ENCODE measurements at places on chromosomes 6 and 20. TPM values are rescaled to one million over a fixed set of nuclear protein-coding genes. Genes with fewer than 3 reads are reported as not detected.

- no peak for DNase-seq
Observed at GRCh38 chr6:101290346-101290745, 103.2 kb upstream of the GRIK2 start.

DNA sequence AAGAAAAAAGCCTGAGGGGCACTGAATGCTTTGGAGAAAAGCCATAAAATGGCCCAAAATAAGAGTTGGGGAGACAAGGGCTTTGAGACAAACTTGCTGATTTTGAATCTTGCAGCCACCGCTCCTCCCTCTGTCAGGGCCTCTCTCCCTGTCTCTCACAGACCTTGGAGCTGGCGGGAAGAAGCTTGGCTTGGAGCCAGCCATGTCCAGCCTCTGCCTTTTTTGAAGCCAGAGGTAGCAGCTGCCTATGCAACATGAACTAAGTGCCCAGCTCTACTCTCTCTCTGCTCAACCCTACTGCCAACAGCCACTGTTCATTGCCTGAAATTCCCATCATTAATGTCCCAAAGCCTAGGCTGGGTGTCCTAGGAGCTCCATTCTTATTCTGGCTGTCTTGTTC lies 63.7 kb upstream of the CTNNBL1 start:
- no peak for DNase-seq

DNA sequence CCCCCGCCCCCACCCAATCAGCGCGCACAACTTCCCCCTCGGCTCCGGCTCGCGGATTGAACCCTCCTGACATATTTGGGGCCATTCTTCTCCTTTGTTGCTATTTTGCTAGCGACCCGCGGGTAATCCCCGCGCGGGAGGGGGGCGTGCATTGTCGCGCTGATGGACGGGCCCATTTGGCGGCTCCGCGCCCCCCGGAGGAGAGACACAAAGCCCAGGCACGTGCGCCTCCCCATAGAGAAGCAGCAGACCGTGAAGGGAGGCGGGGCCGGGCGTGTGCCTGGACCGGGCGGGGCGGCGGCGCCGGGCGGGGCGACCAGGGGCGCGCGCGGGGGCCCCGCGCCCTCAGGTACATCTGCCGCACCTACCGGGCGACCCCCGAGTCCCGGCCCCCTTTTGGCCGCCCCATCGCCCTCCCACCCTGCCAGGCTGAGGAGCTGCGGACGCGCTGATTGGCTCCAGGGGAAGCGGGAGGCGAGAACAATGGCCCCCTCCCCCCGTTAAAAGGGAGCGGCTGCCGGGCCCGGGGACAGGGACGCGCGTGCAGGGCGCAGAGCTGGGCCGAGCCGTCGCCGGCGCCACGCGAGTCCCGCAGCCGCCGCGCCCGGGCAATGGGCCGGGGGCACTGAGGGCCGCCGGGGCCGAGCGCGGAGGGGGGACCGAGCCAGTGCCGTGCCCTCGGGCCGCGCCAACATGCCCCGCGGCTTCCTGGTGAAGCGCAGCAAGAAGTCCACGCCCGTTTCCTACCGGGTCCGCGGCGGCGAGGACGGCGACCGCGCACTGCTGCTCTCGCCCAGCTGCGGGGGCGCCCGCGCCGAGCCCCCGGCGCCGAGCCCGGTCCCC lies at the start of gene INSM1:
INSM1 (plus strand) TSS at position 530 of the 843 bp plus-strand sequence; CDS start at position 694, 164 bp downstream.
- peak; percentile 76 for DNase-seq

- DNase-seq: no peak
Observed at GRCh38 chr6:120302041-120302440, 952.5 kb upstream of the MAN1A1 start.

- no peak for DNase-seq
Observed at GRCh38 chr20:53971096-53971683, 99.2 kb downstream of the BCAS1 start.

DNA sequence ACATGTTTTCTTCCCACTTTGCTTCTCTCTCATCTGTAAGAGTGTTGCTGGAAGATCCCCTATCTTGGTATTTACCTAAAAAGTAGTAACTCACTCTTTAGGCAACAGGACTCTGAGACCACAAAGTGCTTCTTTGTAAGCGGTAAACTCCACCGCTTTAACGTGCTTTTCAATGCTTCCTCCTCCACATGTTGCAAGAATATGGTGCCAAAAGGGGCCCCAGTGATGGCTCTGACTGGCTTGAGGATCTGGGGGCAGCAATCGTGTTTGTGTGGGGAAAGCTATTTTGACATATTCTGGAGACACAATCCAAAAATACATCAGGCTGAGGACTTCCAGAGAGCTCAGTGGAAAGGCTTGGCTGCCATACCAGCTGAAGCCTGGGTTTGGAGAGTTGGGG lies 12.4 kb upstream of the CPNE5 start:
- no peak for DNase-seq

GRCh38 chr6:129183187-129183591 lies 300.3 kb downstream of the LAMA2 start:
- DNase-seq: no peak

PPP1R14C gene
- total RNA-seq: not detected

RPS6KA2 gene
- 14.7 TPM for total RNA-seq

HLA-G gene
- not detected for total RNA-seq

SLC25A27 gene
- not detected for total RNA-seq

XRN2 gene
- total RNA-seq: 123 TPM

HEY2 gene
- not detected for total RNA-seq

XKR7 gene
- total RNA-seq: 6.8 TPM

OR2H2 gene
- not detected for total RNA-seq

PTCRA gene
- not detected for total RNA-seq

KHDC1L gene
- total RNA-seq: 4.2 TPM

Data from G401 (cell line).